Left ventricle myocardium inferior (tissue), 1 donor: ENCODE measurements at places on chromosomes 7 and 10. TPM values are rescaled to one million over a fixed set of nuclear protein-coding genes. Genes with fewer than 3 reads are reported as not detected.

The SCRN1 gene
- 13.4 TPM for total RNA-seq

DNA sequence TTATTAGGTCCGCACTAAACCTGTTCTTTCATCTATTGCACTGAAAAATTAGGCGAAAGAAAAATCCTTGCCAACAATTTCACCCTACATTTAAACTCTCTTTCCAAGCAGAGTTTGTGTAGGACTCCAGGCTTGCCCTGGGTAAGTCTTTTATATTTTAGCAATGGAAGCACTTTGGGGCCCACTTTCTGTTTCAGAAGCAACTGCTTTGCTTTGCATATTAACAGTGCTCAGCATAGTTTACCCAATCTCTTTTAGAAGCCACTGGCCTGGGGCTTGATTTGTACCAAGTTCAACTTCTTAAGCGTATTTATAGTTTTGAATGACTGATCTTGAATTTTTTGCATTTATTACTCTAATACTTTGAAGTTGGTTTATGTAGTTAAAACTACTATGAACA lies 78.8 kb upstream of the MDFIC start:
- DNase-seq: no peak

DNA sequence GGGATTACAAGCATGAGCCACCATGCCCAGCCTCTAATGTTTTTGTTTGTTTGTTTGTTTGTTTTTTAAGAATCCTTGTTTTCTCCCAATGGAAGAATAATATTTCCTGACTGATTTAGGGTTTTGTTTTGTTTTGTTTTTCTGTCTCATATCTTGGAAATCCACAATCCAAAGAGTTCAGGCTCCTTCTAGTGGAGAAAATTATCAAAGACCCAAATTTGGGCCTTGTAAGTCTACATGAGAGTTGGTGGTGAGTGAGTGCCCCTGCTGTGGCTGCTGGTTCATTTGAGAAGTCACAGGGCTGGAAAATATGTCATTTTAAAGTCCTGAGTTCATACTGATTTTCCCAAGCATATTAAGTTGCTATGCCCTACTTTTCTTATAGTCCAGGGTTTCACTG lies 33.5 kb upstream of the KLHL7 start:
- no peak for DNase-seq

- peak; percentile 49 for DNase-seq
These were observed 161.5 kb downstream of the SEMA3D start for GRCh38 chr7:85025312-85025756.

The CCDC172 gene
- total RNA-seq: not detected

The GPAM gene
- 22.2 TPM for total RNA-seq

GRCh38 chr10:87861953-87862678 lies 1.2 kb downstream of the KLLN start:
- DNase-seq: peak; percentile 96

DNA sequence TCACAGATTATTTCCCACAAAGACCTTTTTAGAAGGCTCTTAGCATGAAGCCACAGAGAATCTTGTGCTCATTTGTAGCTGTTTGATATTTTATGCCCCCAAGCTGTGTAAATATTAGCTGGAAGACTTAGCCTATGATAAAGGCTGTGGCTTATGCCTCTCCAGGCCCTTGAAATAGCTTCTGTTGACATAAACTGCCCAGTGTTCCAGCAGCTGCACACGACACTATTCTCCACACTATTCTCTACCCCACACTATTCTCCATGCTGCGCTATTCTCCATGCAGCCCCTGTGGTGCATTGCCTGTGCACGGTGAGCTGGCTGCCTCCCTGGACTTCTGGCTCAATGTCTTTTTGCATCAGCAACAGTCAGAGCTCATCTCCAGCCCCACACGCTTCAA lies 13.1 kb downstream of the DDC start:
- DNase-seq: no peak
